NK-92 treated with Interleukin-12 subunit alpha and Interleukin-12 subunit beta, amount 100 ng/mL, for 24 hours (cell line): ENCODE measurements at places on chromosomes 11 and 22.

GRCh38 chr22:26941896-26942636, 284.7 kb downstream of the MIAT start:
- DNase-seq = no peak

DNA sequence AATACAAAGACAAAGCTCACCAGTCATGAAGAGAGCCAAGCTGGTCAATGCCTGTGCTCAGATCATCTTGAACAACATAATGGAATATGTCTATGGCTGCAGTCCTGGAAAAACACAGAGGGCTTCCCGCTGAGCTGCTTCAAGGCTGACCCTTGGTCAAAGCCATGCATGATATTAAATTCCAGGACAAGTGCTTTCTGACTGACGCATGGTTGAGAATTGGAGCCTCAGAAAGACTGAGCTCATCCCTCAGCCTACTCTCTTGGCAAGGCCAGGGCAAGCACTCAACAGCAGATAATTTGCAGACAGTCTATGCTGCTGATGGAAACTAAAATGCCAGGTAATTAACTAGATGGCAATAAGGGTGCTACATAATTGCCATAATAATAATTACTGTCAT, 89.2 kb downstream of the GALNT18 start:
- no peak for DNase-seq

DNA sequence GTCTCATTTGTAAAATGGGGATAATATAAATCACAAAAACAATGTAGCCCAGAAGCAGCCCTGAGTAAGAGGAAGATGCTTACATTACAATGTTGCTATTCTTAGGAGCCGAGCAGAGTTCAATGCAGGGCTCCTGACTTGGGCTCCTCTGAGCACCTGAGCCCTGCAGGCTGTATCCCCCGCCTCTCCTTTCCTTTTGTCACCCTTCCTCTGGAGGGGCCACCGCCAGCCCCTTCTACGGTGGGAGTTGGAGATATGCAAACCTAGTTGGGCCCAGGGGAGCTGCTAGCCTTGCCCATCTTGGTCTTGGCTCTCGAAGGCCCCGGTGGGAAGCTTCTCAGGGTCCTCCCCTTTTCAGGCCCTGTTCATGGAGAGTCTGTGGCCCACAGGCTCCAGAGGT, 8.4 kb upstream of the CSNK1E start:
- DNase-seq = no peak

- no peak for DNase-seq
These were observed 52.3 kb downstream of the EXT2 start for GRCh38 chr11:44147751-44148150.

- no peak for DNase-seq
These were observed 37.2 kb upstream of the TH start for GRCh38 chr11:2208691-2209369.

DNA sequence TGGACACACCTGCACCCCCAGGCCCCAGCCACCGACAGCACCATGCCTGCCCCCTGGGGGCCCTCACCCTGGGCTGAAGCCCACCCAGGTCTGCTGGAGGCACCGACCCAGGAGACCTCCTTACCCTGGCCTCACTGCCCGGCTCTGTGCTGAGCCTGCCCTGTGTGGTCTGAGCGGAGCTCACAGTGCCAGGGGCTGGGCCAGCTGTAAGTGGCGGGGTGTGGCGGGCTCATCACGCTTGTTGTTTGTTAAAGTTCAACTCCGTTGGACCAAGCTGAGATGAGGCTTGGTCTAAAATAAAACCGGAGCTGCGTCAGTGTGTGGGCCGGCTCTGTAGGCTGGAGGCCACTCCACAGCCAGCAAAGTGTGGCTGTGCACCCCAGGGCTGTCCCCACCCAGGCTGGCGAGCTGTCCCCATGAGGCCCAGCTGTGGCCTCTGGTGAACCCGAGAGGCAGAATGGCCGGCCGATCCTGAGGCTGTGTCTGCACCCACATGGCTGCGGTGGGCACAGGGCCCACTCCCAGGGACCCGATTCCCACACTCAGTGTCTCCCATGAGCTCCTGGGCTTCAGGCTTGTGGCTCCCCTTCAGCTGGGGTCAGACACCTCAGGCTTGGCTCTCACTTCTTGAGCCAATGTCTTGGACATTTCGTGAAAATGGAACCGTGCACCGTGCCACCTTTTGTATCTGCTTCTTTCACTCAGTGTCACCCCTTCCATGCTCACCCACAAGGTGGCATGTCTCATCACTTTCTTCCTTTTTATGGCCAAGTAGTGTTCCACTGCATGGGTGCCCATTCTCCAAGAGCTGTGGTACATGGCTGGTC, 137.9 kb downstream of the CTTN start:
- no peak for DNase-seq

DNA sequence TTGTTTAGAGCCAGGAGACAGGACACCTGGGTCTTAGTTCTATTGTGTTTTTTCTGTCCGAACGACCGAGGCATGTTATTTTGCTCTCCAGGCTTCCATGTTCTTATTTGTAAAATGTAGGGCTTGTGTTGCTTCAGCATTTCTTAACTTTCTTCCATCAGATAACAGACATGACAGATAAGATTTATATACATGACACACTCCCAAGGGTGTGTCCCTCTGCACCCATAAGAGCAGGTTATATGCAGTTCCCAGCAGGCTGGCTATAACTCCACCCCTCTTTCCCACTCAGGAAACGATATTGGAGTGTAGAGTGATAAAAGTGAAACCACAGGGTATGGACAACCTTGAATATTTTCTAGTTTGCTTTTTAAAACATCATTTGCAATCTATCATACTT, 65.8 kb downstream of the APIP start:
- no peak for DNase-seq

DNA sequence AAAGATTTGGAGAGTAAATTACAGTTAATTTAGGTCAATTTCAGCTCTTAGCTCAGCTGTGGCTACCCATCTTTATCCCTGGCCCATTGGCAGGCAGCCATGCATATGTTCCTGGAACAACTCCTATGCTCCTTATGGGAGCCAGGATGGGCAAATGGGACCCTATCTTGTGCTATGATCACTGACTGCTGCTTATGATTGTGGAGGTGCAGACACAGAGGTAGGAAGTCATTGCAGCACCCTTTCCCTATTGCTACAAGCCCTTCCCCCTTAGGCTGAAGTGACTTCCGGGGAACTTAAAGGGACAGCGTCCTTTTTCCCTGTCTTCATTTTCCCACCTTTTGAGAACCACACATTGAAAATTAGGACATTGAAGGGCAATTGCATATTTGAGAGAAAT, 112.7 kb downstream of the FCHSD2 start:
- DNase-seq = no peak

DNA sequence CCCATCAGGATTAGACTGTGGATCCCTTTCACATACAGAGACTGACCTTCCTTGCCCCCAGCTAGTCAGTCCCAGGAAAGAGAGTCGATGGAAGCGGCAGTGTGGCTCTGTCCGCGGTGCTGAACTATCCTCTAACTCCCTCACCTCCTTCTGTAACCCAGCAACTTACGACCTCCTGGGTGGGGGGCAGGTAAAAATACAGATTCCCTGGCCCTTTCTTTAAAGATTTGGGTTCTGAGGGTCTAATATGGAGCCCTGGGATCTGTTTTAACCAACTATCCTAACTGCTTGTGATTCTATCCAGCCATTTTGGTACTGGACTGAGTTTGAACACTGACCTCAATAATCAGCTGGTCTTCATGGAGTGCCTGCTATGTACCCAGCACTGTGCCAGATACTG, 23.2 kb downstream of the MFNG start:
- DNase-seq = no peak

GRCh38 chr11:111423250-111423615, 44.2 kb upstream of the POU2AF1 start:
- DNase-seq = no peak

GRCh38 chr22:16824716-16825687, at the start of gene XKR3:
Gene XKR3, minus strand, starts transcription at chr22:16825411. Its CDS starts 17,338 bp downstream, at chr22:16808073.
- DNase-seq = peak; percentile 18

GRCh38 chr11:122791836-122792235, 46.5 kb upstream of the CRTAM start:
- DNase-seq = no peak

- DNase-seq = no peak
These were observed 130.4 kb upstream of the TEAD1 start for GRCh38 chr11:12543596-12544415.

- DNase-seq = peak; percentile 44
These were observed 6.3 kb upstream of the ADAMTS8 start for GRCh38 chr11:130434521-130435223.

- no peak for DNase-seq
These were observed 298.0 kb upstream of the PLET1 start for GRCh38 chr11:112558691-112559090.

GRCh38 chr11:15677181-15677580, 562.5 kb downstream of the INSC start:
- DNase-seq = no peak

DNA sequence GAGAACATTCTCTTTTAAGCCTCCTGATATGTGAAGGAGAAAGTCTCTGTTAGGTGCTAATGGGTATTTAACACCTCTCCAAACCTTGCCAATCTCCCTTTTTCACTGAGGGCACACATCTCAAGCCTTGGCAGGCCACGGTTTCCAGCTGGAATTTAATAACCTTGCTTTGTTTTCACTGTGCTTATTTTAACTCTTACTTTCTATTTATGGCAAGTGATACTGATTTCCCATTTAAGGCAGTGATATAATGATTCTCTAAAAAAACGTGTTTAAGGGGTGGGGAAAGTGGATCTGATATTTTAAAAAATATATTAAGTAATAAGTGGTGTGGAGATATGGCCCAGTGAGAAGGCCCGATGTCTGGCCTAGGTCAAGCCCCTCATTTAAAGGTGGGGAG, 1.1 kb upstream of the RASD2 start:
- no peak for DNase-seq

GRCh38 chr11:65872586-65873317, at the start of gene EFEMP2:
Gene EFEMP2, minus strand, starts transcription at chr11:65872800. Its CDS starts 446 bp downstream, at chr11:65872354.
- DNase-seq = no peak

DNA sequence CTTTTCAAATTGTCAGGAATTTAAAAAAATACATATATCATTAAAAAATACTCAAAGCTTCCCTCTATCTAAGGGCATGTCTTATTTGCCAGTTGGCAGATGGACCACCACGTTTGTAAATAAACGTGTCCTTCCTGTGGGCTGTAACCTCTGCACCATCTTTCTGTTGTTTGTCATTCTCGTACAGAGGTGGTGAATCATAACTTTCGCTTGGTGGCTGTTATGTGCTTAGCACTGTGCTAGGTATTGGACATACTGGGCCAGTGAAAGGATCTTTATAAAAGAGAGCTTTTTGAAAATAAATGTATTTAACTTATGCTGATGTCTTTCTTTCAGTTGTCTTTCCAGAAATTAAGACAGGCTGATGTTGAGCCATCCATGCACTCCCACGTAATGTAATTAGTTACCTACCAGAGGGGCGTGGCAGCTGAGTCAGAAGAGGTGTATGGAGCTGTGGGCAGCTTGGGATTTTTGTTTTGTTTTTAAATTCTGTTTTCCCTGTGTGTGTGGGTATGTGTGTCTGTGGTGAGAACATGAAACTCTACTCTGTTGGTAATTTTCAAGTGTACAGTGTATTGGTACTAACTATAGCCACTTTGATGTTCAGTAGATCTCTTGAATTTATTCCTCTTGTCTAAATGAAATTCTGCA, 62.7 kb downstream of the TECTA start:
- no peak for DNase-seq

- no peak for DNase-seq
These were observed 40.9 kb upstream of the AMPD3 start for GRCh38 chr11:10414181-10414580.

GRCh38 chr22:38073150-38074130, 10.5 kb downstream of the SLC16A8 start:
- no peak for DNase-seq

- no peak for DNase-seq
These were observed 42.4 kb upstream of the API5 start for GRCh38 chr11:43269254-43269918.

- DNase-seq = no peak
These were observed 1041.8 kb downstream of the TBC1D22A start for GRCh38 chr22:47804281-47804680.
